Calu3 (cell line): ENCODE measurements at places on chromosomes 12 and 14.

- no peaks in the 10 kb centered on the region for H3K27me3 ChIP-seq
- no peaks in the 10 kb centered on the region for H3K36me3 ChIP-seq
- H3K4me3 ChIP-seq, result no peak overlapping the region
- H3K4me1 ChIP-seq, result peaks cover 3% of the 10 kb centered on the region
- no peak for DNase-seq
- no peak overlapping the region for H3K27ac ChIP-seq
Measured at GRCh38 chr14:86772075-86772474, 1220.9 kb downstream of the GALC start.

- no peak for DNase-seq
- H3K4me3 ChIP-seq, result no peak overlapping the region
Measured at GRCh38 chr12:846421-846820, 94.0 kb downstream of the WNK1 start.

DNA sequence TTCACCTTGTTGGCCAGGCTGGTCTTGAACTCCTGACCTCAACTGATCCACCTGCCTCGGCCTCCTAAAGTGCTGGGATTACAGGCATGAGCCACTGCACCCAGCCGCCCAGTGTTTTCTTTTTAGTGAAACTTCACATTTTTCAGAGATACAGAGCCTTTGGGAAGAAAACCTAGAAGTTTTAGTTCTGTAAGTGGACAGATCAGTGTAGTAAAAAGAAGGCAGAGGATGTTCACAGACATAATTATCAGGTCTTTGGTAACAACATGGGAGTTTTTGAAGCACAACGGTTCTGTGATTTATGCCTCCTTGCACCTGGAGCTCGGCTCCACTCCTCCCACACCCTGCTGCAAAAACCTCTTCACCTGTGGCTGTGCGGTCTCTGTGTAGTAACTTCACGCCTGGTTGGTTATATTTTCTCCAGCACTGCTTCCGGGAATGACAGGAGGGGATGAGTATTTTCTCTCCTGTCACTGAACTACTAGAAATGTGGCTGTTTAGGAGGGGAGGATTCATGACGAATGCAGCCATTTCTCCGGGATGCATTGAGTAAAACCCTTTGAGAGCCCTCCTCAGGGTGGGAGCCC is 67.0 kb downstream of the ARF6 start:
- no peak for DNase-seq
- no peaks in the 10 kb centered on the region for H3K27me3 ChIP-seq
- H3K27ac ChIP-seq, result peak overlapping the region; percentile 30
- peaks cover 4% of the 10 kb centered on the region for H3K36me3 ChIP-seq
- H3K4me1 ChIP-seq, result peaks cover 67% of the 10 kb centered on the region

GRCh38 chr12:54033106-54033979 is 493 bp downstream of the HOXC5 start:
- H3K27me3 ChIP-seq, result peaks cover 99% of the 10 kb centered on the region
- H3K36me3 ChIP-seq, result peaks cover 17% of the 10 kb centered on the region
- H3K27ac ChIP-seq, result no peak overlapping the region
- peak overlapping the region; percentile 83 for H3K4me3 ChIP-seq
- peaks cover 14% of the 10 kb centered on the region for H3K4me1 ChIP-seq

GRCh38 chr12:122834104-122834920 is 945 bp upstream of the HIP1R start:
- no peaks in the 10 kb centered on the region for H3K27me3 ChIP-seq
- H3K36me3 ChIP-seq, result peaks cover 60% of the 10 kb centered on the region
- peak overlapping the region; percentile 85 for H3K4me3 ChIP-seq

DNA sequence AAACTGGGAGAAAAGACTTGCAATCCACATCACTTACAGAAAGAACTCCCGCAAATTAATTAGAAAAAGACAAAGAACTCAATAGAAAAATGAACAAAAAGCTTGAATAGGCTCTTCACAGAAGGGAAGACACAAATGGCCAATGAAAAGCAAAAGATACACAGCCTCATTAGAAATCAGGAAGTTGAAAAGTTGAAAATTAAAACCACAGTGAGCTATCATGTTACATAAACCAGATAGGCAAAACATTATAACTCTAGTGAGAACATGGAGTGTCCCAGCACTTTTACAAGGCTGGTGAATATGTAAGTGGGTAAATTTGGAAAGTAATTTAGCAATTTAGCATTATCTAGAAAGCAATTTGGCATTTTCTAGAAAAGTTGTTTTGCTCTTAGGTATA is 158.4 kb upstream of the RASSF8 start:
- peak overlapping the region; percentile 21 for H3K27ac ChIP-seq
- H3K27me3 ChIP-seq, result no peaks in the 10 kb centered on the region
- peaks cover 14% of the 10 kb centered on the region for H3K4me1 ChIP-seq
- H3K36me3 ChIP-seq, result no peaks in the 10 kb centered on the region
- no peak overlapping the region for H3K4me3 ChIP-seq

DNA sequence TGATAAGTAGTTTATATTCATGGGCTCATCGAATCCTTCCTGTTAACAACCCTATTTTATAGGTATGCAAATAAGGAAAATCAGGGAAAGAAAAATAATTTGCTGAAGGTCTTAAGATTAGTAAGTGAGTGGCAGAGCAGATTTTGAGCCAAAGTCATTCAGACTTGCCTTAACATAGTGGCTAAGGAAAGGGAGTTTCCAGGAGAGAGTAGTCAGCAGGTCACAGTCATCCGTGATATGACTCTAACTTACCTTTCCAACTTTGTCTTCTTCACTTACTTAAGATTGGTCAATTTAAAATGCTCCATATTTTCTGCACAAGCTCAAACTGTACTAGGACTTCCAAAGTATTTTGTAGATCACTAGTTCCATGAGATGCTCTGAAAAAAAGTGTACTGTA is 46.6 kb downstream of the AKAP6 start:
- H3K27me3 ChIP-seq, result no peaks in the 10 kb centered on the region
- no peak overlapping the region for H3K4me3 ChIP-seq
- peaks cover 11% of the 10 kb centered on the region for H3K4me1 ChIP-seq
- no peak for DNase-seq

DNA sequence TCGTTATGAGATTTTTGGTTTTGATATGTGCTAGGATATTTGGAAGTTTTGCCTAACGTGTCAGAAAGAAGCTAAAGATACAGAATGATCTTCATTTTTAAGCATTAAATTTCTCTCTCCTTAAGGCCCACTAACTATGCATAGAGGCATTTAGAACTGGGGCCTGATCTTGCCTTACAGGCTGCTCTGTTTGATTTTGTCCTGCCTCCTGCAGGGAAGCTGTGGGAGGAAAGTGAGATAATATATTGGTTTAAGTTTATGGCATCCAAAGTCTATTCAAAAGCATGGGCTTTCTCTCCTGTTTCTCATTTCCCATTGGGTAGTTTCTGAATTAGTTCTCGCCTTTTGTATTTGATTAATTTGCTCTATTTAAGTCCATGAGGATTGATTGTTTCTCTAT is 250.3 kb upstream of the FBXO33 start:
- H3K36me3 ChIP-seq, result no peaks in the 10 kb centered on the region
- H3K4me1 ChIP-seq, result no peaks in the 10 kb centered on the region
- no peak for DNase-seq
- no peak overlapping the region for H3K4me3 ChIP-seq

- DNase-seq, result peak; percentile 82
- peak overlapping the region; percentile 32 for H3K4me3 ChIP-seq
- peaks cover 27% of the 10 kb centered on the region for H3K4me1 ChIP-seq
- peaks cover 25% of the 10 kb centered on the region for H3K36me3 ChIP-seq
- no peaks in the 10 kb centered on the region for H3K27me3 ChIP-seq
Measured at GRCh38 chr14:55107766-55108554, 21.1 kb upstream of the LGALS3 start.

DNA sequence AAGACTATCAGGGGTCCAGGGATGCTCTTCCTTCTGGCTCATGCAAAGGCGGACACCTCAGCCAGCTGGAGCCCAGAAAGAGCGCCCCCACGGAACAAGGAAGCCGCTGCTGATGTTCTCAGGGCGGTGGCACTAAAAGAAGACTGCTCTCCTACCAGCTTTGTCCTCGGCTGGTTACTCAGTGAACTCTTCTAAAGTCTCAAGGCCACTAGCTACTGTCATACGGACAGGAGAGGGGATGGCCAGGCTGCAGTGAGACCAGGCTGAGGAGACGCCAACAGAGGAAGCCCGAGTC is 59.6 kb downstream of the CCDC88C start:
- no peaks in the 10 kb centered on the region for H3K27me3 ChIP-seq
- H3K36me3 ChIP-seq, result peaks cover 7% of the 10 kb centered on the region
- no peak overlapping the region for H3K27ac ChIP-seq
- no peak for DNase-seq

GRCh38 chr14:93978735-93979134 is 2.4 kb upstream of the ASB2 start:
- peaks cover 26% of the 10 kb centered on the region for H3K27me3 ChIP-seq
- no peak for DNase-seq
- no peaks in the 10 kb centered on the region for H3K36me3 ChIP-seq

- no peak overlapping the region for H3K27ac ChIP-seq
- H3K4me1 ChIP-seq, result no peaks in the 10 kb centered on the region
- H3K27me3 ChIP-seq, result no peaks in the 10 kb centered on the region
- DNase-seq, result no peak
- H3K36me3 ChIP-seq, result peaks cover 6% of the 10 kb centered on the region
Measured at GRCh38 chr12:103817791-103818190, 23.2 kb downstream of the NT5DC3 start.

DNA sequence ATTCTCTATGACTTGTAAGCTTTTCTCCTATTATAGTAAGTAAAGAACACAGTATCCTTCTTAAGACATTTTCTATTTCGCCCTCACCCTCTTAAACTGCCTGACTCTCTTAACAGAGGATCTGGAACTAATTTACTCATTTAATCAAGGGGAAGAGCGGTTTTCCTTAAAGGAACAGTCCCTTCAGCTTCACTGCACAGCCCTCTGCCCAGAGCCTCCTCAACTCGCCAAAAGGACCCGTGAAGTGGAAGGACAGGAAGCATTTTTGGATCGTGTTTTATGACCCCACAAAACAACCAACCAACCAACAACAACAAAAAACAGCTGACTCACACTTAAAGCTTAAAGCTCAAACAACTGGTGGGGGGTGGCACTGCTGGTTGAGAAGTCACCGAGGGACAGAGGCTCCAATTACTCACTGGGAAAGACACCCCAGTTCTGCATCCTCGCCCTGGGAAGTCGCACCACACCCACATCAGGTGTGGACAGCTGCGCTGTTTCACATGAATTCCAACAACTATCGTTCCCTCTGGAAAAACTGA is 35.7 kb downstream of the NID2 start:
- peaks cover 41% of the 10 kb centered on the region for H3K27me3 ChIP-seq
- no peak overlapping the region for H3K4me3 ChIP-seq
- no peak overlapping the region for H3K27ac ChIP-seq
- DNase-seq, result no peak
- no peaks in the 10 kb centered on the region for H3K4me1 ChIP-seq

DNA sequence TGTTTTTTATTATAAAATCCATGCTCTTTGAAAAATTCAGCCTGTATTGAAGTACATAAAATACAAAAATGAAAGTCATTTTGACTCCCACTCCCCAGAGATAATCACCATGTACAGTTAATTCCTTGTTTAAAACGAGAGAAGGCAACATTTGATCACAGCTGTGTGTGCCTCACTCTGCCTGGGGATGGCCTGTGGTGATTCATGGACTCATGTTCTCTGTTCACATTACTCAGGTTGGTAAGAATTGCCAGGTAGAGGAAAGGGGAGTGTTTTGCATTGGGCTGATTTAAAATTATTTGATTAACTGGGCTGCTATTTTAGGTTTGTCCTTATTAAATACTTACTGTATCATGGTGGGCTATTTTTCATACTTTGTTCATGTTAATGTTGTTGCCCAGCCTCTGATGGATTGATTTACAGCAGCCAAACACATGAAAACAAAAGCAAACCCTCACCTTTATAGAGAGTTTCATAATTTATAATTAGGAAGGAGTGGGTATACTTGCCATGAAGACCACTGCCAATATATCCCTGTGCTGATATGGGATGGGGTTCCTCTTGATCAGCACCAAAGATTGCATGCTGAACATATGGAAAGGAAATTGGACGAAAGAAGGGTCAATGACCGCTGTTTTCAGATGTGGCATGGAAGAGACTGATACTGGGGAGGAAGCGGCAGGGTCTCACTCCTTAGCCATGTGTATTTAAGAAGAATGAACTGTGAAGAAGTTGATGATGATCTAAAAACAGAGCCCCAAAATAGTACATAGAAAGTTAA is 3.0 kb downstream of the ZBTB1 start:
- peaks cover 39% of the 10 kb centered on the region for H3K4me1 ChIP-seq
- H3K4me3 ChIP-seq, result peak overlapping the region; percentile 82
- peak overlapping the region; percentile 27 for H3K27ac ChIP-seq

GRCh38 chr12:103824290-103824689 is 16.7 kb downstream of the NT5DC3 start:
- no peak overlapping the region for H3K4me3 ChIP-seq
- H3K4me1 ChIP-seq, result peaks cover 26% of the 10 kb centered on the region
- no peaks in the 10 kb centered on the region for H3K27me3 ChIP-seq
- H3K27ac ChIP-seq, result no peak overlapping the region
- no peak for DNase-seq
- no peaks in the 10 kb centered on the region for H3K36me3 ChIP-seq

GRCh38 chr12:79083181-79083580 is 218.6 kb downstream of the SYT1 start:
- H3K27me3 ChIP-seq, result no peaks in the 10 kb centered on the region
- H3K36me3 ChIP-seq, result no peaks in the 10 kb centered on the region
- no peak overlapping the region for H3K27ac ChIP-seq

DNA sequence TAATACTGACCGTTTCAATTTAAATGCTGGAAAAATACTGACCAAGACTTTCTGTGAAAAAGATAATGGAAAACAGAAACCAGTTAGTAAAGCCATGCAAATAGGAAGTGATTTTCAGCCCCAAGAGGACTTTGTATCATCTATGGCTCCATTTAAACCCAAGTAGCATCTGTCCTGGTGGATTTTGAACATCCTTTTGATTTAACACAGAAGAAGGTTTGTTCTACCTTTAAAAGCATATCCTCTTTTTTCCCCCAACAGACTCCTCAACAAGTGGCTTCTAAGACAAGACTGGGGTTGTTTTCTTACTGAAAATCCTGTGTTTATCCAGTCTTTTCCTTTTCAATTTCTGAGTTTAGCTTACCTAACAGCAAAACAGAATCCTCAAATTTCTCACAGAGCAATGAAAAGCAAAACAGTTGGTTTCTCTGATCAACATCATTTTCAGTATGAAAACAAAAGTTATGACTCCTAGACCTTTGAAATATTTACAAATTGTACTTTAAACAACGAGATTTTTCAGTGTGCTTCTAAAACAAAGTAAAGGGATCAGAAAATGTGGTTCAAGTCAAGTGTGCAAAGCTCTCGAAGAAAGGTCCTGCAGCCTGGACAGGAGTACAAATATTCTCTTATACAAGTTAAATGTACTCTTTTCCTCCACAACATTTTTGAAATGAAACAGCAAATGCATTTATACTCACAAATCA is 2.9 kb downstream of the PHLDA1 start:
- H3K27me3 ChIP-seq, result no peaks in the 10 kb centered on the region
- H3K4me1 ChIP-seq, result peaks cover 29% of the 10 kb centered on the region
- H3K36me3 ChIP-seq, result peaks cover 98% of the 10 kb centered on the region
- peak overlapping the region; percentile 98 for H3K27ac ChIP-seq
- no peak for DNase-seq

GRCh38 chr12:132084621-132085290 is 59.4 kb downstream of the DDX51 start:
- peaks cover 36% of the 10 kb centered on the region for H3K36me3 ChIP-seq
- H3K4me1 ChIP-seq, result peaks cover 21% of the 10 kb centered on the region
- H3K27me3 ChIP-seq, result no peaks in the 10 kb centered on the region
- H3K27ac ChIP-seq, result peak overlapping the region; percentile 82
- peak overlapping the region; percentile 94 for H3K4me3 ChIP-seq
- DNase-seq, result peak; percentile 70
